ENCODE measurements at places on chromosomes 4 and X.
A peak's percentile ranks its signal among the peaks of the same experiment; 100 is the strongest.

- DNase-seq, result no peak
These were observed 75.9 kb downstream of the AASDH start for GRCh38 chr4:56311299-56311975.

- DNase-seq, result no peak
These were observed 130.4 kb downstream of the ARHGAP6 start for GRCh38 chrX:11535156-11535919.

GRCh38 chr4:113881256-113881655, 98.2 kb downstream of the ARSJ start:
- no peak for DNase-seq

DNA sequence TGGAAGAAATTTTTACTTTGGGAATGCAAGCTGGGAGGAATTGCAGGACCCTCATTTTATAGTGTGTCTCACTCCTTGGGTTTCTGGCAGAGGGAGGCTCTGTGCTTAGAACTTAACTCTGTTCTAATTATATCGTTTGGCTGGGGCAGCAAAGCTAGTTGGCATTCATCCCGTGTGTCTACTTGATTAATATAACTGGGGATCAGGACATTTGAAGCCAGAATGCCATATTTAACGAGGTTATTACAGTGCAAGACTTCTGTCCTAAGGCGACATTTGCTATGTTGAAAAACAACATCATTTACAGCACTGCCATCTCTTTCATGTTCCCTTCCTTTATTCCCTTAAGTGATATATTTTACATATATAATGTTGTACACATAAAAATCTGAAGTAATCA, 179.1 kb upstream of the TBC1D9 start:
- no peak for DNase-seq

DNA sequence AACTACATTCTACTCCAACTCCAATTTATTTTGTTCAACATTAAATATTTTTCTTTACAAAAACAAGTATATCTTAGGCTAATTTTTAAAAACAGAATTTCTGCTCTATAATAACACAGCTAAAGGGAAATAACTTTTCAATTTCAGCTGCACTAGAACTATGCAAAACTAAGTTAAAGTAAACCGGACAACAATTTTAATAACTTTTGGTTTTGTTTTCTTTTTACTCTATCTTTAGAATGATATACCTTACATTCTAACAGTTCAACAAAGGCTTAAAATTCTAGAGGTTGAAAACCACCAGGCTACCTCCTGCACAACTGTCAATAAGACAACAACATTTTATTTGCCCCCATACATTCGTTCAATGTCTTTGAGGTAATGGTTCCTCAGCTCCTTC, 18.7 kb upstream of the KCNE5 start:
- DNase-seq, result no peak

DNA sequence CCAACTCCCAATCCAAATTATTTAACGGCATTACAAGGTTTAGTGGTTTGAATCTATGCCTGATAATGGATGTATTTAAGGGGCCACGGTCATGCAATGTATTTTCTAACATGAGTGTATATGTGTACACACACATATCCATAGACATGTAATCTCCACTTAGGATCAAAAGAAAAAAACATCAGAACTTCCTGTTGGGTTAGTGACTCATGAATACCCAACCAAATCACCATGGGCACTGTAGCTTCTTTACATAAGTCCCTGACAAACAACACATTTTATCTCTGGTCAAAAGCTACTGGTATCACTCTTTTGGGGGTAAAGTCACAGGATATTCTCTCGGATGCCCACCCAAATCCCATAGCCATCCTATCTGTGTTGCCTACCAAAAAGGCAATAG, 36.5 kb upstream of the TFDP3 start:
- DNase-seq, result no peak

DNA sequence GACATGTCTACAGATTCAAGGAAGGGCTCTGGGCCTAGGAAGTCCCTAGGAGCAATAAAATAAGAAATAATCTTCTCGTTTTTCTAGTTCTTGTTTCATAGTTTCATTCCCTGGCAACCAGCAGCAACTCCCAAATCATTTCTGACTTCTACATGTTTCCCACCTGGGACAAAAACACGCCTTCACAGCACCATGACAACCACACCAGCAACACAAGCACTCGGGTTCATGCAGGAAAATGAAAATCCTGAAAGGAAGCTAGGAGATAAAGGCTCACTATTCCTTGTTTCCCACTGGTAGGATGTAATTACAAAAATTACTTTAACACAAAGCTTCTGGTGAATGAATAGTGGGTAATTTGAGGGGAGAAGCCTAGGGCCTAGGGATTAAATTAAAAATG, 158.9 kb downstream of the ADAMTS3 start:
- DNase-seq, result no peak

DNA sequence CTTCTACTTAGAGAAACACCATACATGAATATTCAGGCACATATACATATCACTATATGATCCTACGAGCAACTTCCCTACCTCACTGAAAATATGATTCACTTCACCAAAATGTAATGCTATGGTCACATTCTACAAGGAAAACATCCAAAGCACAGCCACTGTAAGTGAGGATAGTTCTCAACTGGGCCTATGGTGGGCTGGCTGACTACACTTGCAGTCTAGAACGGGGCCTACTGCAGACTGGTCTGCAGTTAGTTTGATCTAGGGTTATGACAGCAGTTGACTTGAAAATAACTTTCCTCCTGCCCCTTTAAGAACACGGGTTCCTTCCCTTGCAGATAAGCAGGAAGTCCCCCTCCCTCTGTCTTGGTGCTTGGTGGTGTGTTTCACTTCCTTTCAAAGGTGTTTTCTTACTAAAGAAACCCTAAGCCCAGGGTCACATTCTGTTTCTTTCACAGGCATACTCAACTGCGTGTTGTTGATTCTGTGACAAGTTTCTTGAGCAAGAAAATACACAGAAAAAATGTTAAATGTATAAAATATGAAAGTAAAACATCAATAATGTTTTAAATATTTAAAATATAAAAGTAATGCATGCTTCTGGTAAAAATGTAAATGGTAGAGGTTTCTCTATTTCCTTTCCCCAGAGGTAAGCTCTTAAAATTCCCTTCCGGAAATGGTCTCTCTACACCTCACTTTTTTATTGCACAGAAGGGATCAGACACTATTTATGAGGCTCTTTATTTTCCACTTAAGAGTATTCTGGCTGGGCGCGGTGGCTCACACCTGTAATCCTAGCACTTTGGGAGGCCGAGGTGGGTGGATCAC, 18.0 kb upstream of the TMSB4X start:
- DNase-seq, result no peak

DNA sequence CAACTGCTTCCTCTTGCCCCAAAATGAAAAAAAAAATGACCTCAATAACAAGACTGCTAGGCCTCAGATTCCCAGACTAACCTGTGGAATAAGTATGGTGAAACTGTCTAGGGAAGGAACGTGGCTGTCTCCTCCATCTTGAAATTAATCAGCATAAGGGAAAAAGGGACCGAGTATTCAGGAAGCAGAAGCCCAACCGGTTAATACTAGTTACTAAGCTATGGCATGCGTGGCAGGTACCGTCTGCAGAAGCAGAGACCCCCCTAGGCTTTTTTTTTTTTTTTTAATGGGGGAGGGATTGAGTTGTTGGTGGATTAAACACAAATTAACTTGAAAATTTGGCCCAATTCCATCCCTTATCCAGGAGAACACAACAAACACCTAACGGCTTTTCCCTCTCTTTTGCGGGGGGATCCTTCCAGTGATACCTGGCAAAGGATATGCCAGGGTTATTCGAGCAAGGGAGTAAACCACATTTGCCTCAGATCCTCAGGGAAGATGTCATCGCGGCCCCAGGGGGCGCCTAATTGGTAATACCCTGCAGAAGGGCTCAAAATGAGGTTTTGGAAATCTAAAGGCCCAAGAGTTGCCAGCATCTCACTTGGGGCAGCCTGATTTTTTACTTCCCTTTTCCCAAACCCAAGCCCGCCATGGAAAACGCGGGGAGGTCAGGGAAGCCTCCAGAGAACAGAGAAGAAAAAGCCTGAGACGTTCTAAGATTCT, 893 bp downstream of the RLIM start:
- peak; percentile 36 for DNase-seq

DNA sequence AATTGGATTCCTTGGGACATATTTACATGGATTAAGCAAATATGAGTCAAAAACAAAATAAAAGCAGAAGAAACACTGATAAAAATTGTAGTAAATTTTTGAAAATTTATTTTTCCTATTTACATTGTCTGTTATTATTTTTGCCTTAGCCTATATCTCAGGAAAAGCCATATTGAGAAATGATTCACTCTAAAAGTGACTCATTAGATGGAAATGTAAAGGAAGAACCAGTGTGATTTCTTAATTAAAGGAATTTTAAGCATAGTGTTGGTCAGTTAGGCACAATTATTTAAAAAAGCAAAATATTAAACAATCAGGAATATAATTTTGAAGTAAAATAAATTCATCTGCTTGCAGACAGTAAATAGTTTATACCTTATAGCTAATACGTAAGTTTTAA, 167.4 kb upstream of the NAP1L5 start:
- no peak for DNase-seq

- no peak for DNase-seq
These were observed 111.5 kb downstream of the LARP7 start for GRCh38 chr4:112748352-112748878.

- no peak for DNase-seq
These were observed 107.3 kb downstream of the CPEB2 start for GRCh38 chr4:15109600-15109999.

DNA sequence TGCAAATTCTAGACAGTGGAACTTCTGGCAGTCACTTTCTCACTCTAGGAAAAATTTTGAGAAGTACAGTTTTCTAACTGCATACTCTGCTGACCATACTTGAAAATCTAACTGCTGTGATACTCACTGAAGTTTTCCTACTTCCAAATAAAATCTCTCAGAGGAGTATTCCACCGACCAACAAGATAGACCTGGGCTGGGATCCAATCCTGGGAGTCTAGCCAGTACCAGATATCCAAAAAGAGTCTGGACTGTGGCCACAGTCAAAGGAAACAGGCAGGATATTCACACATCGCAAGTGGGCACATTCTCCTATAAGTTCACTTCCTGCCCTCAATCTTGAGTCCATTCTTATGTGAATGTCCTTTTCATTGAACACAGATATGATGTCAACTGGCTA, 1138.7 kb upstream of the PCDH7 start:
- no peak for DNase-seq

DNA sequence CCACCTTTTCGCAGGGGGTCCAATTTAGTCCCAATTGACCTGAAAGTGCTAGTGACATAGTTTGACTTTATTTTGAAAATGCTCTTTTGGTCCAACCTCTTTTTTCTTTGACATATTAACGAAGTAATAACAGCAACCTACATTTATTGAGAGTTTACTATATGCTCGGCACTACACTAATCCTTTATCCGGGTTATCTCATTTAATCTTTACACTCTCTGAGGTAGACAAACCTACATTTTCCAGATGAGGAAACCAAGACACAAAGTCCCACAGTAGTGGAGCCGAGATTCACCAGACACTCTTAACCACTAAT, 307 bp upstream of the ATRX start:
- DNase-seq, result no peak

GRCh38 chr4:73612032-73612431, 8.2 kb downstream of the RASSF6 start:
- no peak for DNase-seq

DNA sequence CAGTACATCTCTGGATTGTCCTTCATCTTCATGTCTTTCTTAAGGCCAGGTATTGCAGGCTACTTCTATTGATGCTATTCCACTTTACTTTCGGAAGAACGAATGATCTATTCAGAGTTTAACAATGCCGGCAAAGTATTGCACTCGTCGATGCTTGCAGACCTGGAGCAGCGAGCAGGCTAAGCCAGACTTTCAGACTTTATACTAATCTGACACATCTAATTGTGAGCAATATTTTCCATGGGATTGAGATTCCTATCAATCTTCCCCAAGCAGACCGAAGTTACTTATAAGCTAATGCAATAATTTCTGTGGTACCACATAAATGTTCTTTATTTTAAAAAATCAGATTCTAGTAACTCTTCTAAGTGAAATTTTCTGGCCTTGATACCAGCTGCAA, 1.6 kb downstream of the EMCN start:
- no peak for DNase-seq

DNA sequence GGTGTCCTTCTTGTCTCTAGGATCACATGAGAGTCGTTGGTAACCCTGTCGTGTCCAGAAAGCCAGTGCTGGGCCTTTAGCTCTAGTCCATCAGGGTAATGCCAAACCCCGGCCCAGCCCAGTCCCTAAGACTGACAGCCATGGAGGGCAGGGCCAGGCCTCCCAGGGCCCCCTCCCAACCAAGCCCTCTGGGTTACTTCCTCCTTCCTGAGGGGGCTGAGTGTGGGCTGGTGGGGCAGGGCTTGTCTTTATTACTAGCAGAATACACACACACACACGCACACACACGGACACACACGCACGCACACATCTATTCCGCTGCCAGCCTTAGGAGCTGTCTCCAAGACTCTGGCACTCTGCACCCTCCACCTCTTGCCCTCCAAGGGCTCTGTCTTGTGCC, 35.6 kb upstream of the CDKN2AIP start:
- no peak for DNase-seq

GRCh38 chr4:66633477-66633876, 911.8 kb downstream of the CENPC start:
- no peak for DNase-seq

DNA sequence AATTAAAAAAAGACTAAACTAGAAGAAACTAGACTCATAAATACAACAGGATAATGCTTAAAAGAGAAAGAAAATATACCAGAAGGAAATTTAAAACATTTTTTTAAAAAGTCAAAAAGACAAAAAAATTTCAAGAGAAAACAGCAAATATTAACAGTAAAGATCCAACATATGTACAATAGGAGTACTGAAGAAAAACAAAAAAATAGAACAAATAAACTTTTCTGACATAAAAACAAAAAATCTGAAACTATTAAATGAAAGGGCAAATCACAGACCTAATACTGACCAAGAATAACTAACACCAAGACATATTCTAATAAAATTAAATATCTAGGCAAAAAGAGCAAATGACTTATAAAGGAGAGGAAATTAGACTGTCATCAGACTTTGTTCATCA, 11.5 kb downstream of the DNAJB14 start:
- no peak for DNase-seq

GRCh38 chr4:163107754-163108153, 58.9 kb downstream of the NAF1 start:
- no peak for DNase-seq

DNA sequence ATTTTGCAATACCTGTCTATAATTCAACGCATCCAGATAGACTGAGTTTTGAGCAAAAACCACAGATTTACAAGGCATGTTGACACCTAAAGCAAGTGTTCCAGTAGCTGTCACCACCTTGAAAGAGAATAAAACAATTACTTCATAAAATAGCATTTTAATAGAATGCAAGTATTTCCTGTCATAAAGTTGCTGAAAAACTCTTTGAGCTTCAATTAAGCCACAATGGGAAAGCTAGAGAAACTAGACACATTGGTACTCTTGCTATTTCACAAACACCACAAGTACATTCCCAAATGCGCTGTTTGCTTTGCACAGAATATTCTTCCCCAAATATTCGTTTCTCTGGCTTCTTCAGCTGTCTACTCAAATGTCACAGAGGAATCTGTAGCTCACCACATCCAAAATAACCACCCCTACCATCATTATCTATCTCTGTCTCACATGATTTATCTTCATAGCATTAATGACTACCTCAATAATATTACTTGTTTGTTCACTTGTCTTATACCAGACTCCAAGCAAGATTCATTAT, 70.3 kb downstream of the DDX60 start:
- DNase-seq, result no peak

- no peak for DNase-seq
These were observed 26.4 kb upstream of the FGFBP2 start for GRCh38 chr4:15989424-15989823.

Measured in liver (tissue), 10 donors.